Right ventricle myocardium inferior (tissue), 1 donor: ENCODE measurements at places on chromosomes 2 and 18.

DNA sequence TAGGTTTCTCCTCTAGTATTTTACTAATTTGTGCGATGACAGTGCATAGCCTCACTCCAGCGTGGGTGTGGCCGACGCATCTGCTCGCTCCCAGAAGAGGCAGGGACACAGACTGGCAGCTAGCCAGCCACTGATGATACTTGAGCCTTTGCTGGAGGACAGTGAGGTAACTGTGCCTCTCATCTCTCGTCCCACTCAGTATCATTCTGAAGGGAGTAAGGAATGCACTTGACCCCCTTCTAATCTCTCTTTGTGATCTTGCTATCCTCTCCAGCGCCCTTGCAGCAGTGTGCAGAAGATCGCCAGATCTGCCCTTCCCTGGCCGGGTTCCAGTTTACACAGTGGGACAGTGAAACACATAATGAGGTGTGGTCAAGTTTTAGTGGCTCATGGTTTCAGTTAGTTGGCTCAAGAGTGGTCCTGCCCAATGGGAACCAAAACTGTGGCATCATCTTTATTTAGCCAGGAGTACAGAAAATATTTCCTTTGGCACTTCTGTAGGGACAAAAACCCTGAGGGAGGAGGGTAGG is 17.5 kb downstream of the NCAPH start:
- DNase-seq = peak; percentile 75

- no peak for DNase-seq
These were observed 58.3 kb downstream of the SMIM21 start for GRCh38 chr18:75369026-75369721.

- DNase-seq = peak; percentile 93
These were observed 18.0 kb downstream of the MAL start for GRCh38 chr2:95043300-95044093.

DNA sequence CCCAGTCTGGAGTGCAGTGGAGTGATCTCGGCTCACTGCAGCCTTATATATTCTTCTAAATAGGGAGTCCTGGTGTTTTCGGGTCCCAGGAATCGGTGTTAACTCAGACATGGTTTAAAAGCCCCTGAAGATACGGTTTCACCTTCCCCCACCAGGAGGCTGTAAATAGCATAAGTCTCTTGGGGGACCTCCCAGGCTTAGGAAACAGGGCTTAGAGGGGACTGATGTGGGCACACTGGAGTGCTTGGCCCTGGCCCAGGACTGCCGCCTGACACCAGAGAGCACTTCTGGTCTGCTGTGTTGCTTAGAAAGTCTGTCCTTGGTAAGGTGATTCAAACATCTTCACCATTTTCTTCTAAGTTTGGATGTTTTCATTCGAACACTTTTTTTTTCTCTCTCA is 39.7 kb upstream of the MAP4K4 start:
- no peak for DNase-seq

DNA sequence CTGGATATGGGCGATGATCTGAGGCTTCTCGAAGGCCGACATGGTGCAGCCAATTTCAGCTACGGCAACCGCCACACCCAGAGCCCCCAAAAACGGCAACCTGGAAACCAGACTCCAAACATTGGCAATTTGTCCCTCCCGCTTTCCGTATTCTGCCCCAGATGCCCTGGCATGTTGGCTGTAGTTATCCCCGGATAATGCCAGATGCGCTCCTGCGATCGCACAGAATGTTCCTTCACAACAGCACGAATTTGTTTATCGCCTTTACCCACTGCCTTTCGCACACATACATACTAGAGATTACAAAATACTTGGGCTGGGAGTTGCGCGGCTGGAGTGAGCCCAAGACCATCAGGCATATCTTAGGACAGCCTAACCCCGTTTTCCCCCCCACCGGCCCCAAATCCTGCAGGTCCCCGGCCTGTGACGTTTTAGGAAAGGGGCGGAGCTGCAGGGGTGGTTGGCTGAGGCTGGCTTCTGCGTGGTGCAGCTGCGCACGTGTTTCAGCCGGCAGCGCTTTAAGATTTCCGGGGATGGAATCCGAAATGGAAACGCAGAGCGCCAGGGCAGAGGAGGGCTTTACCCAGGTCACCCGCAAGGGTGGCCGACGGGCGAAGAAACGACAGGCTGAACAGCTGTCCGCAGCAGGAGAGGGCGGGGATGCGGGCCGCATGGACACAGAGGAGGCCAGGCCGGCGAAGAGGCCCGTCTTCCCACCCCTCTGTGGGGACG is at the start of gene PNO1:
PNO1 (plus strand) TSS at position 487 of the 732 bp plus-strand sequence; CDS start at position 534, 47 bp downstream.
- peak; percentile 97 for DNase-seq

- no peak for DNase-seq
These were observed 17.5 kb downstream of the LBH start for GRCh38 chr2:30248791-30249190.

DNA sequence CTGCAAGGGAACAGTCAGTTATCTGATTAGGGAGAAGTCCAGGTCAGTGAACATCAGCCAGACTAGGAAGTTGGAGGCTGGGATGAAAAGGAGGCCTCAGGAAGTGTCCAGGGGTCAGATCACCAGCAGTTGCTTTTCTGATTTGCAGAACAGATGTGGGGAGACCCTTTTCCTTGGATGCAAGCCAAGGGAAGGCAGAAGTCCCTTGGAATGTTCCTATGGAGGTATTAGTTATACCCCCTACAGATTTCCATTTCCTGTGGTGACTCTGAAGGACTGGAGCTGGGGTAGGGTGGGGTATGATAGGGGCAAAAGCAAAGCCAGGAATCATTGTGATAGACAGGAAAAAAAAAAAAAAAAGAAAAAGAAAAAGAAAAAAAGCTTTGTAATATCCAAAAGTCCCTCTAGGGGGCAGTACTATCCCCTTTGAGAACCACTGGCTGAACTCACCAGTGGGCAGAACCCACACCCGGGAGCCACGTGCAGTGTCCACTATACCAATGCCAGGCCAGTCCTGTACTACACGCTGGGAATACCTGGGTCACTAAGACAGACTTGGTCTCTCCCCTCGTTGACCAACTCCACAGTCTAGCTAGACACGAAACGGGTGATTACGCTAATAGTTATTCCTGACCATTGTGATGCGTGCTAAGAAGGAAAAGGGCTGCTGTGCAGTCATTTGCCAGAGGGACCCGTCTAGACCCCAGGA is 7.4 kb downstream of the DYSF start:
- DNase-seq = peak; percentile 76
